Erythroblast (primary cell): ENCODE measurements at places on chromosomes 2 and 18.

DNA sequence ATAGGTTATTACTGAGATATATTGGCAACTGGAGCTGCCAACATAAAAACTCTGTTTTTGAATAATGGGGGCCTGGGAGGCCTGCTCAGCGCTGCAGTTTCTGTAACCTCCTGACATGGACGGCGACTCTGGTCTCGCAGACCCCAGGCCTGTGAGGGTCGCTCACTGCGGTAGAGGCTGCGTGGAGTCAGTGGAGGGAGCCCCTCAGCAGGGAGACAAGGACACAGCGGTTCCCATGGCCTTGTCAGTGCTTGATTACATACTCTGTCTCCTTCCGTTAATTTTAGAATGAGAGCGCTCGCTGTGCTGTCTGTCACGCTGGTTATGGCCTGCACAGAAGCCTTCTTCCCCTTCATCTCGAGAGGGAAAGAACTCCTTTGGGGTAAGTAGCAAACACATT, 858 bp downstream of the TPO start:
- no peak for DNase-seq

GRCh38 chr18:79866889-79867574, 69.3 kb downstream of the KCNG2 start:
- no peak for DNase-seq

- DNase-seq: no peak
Observed at GRCh38 chr2:69013840-69014821, 1.2 kb downstream of the ANTXR1 start.

GRCh38 chr2:117621326-117621725, 193.2 kb upstream of the DDX18 start:
- DNase-seq: no peak

GRCh38 chr2:188819792-188820191, 154.4 kb upstream of the COL3A1 start:
- no peak for DNase-seq

- no peak for DNase-seq
Observed at GRCh38 chr2:207796585-207797350, 27.1 kb upstream of the FZD5 start.

DNA sequence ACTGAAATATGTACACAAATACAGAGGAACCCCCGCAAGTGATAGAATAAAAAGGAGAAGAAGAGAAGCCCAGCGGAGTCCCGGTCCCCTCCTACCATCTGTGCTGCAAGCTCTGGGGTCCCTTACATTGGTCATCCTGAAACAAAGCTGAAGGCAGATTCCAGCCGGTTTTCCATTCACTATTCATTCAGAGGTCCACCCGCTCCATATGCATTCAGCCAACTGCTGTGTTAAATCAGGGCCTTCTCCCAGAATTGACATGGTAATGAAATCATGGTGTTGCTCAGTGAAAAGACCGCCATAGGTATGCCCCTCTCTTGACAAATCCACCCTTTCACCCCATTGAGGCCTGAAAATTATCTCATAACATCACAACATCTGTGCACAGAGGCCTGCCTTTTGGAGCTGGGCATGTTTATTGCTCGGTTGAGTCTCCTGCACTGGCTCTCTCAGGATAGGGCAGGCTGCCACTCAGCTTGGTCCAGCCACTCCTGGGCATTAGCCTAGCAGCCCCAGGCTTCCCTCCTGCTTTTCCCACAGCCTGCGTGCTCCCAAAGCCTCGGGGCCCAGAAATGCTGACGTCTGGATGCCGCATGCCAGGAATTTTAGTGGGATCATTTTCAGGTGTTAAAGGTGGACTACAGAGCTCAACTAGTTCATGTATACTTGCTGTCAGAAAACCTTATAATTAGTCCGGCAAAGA, 39.3 kb upstream of the ID2 start:
- no peak for DNase-seq

- peak; percentile 58 for DNase-seq
Observed at GRCh38 chr2:216283038-216283900, 89.0 kb downstream of the MARCHF4 start.

- no peak for DNase-seq
Observed at GRCh38 chr2:67752969-67753368, 309.8 kb downstream of the C1D start.

- no peak for DNase-seq
Observed at GRCh38 chr2:105129722-105130232, 91.9 kb downstream of the MRPS9 start.

DNA sequence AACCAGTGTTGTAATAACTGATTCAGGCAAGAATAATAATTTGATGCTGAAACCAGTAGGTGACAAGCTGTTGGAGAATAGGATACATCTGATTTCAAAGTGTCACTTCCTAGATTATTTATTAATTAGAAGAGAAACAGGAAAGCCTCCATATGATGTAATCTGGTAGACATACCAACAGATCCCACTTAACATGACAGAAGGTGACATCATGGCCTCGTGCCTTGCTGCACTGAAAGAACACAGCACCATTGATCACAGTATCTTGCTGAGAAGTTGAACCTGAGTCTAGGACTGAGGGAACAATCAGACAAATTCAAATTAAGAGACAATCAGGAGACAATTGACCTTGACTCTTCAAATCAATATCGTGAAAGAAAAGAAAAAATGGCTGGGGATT, 131.6 kb upstream of the DLGAP1 start:
- DNase-seq: no peak

- DNase-seq: no peak
Observed at GRCh38 chr2:39023649-39024048, 97.2 kb downstream of the SOS1 start.

- DNase-seq: no peak
Observed at GRCh38 chr2:104888489-104889258, 34.8 kb downstream of the POU3F3 start.

DNA sequence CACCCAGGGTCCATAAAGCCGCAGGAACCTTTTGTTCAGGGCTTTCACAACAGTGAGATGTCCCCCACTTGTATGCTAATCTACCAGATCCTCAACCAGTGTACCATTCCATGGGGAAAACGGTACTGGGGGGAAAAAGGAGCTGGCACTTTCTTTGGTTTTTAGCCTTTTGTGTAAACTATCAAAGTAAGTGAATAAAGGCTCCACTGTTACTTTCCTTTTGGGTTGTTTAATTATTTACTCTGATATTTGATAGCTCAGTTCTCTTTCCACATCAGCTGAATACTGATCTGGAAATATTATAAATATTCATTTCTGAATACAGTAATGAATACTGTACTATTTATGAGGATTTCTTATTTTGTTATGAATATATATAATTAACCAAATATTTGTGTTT, 20.3 kb downstream of the HADHA start:
- DNase-seq: no peak

DNA sequence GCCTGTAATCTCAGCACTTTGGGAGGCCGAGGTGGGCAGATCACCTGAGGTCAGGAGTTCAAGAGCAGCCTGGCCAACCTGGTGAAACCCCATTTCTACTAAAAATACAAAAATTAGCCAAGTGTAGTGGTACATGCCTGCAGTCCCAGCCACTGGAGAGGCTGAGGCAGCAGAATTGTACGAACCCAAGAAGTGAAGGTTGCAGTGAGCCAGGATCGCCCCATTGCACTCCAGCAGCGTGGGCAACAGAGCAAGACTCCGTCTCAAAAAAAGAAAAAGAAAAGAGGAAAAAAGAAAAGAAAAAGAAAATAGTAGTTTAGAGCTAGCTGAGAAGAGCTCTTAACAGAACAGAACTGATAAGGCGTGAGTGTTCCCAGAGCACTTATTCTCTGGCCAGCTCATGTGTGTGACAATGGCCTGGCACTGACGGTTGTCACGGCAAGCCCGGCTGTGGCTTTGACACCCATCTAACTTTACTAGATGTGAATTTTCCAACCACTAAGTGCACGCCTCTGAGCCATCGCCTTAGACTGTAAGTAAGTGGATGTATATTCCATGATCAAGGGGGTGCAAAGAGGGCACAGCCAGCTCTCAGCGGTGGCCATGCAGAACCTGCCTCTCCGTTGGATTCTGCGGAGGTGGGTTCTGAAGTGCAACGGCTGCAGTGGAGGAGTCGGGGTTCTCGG, 80.0 kb downstream of the ZNF516 start:
- no peak for DNase-seq

DNA sequence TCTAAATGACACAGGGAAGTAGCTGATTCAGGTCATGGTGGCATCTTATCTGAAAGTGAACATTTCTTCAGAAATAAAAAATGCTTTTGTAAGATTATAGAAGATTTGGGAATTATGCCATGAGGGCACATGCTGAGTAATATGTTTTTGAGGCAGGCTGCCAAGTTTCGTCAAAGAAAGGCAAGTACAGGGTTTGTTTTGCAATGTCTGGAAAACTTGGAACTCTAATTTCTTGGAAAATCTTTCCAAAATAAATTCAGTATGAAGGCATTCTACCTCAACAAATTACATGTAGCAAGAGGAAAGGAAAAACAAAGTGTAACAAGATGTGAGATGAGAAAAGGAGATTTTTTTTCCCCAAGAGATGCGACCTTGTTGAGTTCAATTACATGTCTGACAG, 167.7 kb downstream of the PLCL1 start:
- peak; percentile 7 for DNase-seq

DNA sequence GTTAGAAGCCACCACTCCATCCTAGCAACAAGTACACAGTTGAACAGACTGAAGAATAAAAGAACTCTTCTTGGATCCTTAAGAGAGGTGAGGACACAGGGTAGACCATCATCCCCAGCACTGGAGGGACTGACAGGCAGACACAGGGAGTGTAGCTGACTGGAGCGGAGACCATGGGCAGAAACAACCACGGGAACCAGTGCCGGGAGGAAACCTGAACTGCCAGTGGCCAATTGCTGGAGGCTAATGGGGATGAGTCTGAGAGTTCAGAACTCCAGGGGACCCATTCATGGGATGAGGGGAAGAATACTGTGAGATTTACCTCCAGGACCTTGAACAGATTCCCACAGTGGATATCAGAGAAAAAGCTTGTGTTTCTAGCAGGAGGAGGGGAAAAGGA, 76.8 kb downstream of the HS6ST1 start:
- no peak for DNase-seq

- DNase-seq: no peak
Observed at GRCh38 chr2:71792926-71793761, 339.8 kb downstream of the DYSF start.

- DNase-seq: no peak
Observed at GRCh38 chr18:39600894-39601293, 2035.3 kb upstream of the CELF4 start.

GRCh38 chr2:152925547-152926448, 207.4 kb downstream of the ARL6IP6 start:
- DNase-seq: peak; percentile 76

DNA sequence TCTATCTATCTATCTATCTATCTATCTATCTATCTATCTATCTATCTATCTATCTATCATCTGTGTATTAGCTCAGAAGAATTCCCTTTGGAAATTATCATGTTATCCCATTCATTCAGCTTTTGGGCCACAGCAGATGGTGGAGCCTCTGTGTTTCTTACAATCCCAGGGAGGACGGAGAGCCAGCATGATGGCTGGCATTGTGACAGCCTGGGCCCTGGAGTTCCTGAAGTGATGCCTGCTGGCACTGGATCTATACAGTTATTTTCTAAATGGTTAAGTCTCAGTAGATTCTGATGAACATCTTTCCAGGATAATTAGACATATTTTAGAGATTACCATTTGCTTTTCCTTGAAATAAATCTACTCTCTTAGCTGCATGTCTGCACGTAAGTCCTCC, 385.4 kb upstream of the NXPH2 start:
- no peak for DNase-seq

- DNase-seq: peak; percentile 84
Observed at GRCh38 chr2:235746257-235746934, 252.6 kb downstream of the AGAP1 start.

GRCh38 chr2:220506466-220506865, 879.0 kb downstream of the SLC4A3 start:
- no peak for DNase-seq
